ENCODE measurements at places on chromosomes 11 and 22. TPM values are rescaled to one million over a fixed set of nuclear protein-coding genes. Genes with fewer than 3 reads are reported as not detected.
A peak's percentile ranks its signal among the peaks of the same experiment; 100 is the strongest.

LDHAL6A gene
- not detected for total RNA-seq

NAV2 gene
- total RNA-seq, result 10.5 TPM

DNA sequence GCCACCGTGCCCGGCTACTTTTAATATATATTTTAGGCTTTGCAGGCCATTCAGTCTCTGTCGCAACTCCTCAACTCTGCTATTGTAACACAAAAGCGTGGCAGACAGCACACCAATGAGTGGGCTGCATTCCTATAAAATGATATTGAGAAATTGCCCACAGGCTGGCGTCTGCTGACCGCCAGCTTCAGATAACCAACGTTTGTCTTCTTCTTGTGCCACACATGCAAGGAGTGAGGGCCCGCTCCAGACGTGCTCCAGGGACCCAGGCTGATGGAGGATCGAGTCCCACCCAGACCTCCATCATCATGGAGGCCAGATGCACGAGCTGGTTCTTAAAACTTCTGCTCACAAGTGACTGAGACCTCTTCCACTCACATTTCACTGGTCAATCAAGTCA is 35.4 kb upstream of the LINC01488 start:
- DNase-seq, result no peak

DNA sequence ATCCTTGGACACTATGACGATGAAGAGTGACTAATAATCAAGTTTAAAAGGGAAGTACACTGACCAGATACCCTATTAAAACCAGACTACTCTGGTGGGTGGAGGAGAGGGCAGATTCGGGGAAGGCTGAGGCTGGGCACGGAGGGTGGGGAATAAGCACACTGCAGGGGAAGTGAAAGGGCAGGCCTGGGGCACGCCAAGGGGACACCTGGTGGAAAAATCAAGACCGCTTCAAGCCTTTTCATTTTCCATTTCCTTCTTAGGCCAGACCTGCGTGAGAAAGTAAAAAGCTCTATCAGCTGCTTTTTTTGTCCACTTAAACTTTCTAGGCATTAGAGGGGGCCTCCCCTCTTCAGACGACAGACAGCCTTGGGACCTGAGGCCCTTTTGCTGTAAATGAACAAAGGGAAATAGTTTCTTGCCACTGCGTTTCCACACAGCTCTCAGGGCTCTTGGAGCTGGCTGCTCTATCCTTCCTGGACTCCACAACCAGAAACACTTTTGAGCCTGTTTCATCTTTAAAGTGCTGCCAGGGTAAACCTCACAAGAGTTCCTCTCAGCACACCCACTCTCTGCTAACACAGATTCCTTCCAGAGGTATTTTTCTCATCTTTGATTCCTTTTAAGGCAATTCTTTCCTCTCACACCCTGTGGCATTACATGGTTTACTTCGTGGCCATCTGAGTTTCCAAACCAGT is 25.0 kb upstream of the SERPIND1 start:
- no peak for DNase-seq

DNA sequence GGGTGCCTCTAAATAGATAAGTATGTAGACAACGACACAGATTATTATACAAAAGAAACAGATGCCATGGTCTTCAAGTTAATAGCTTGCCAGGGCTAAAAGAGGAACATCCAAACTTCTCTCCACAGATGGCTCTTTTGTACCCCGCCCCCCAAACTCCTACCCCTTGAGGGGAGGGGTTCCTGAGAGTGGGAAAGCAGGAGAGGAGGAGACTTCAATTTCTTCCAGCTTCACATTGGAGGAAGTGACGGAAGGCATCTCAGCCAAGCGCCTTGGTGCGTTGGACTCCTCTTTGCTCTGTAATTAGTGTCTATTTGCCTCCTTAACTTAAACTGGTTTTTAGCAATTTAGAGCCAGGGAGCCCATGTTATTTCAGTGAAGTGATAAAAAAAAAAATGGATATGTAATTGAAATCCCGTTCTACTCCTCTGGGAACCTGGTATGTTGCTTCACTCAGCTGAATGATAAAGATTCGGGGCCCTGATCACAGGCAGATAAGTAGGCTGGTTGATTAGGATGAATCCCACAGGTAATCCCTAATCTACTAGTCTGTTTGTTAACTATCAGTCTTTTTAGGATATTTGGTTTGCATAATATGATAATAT is 580.9 kb upstream of the CADM1 start:
- no peak for DNase-seq

DNA sequence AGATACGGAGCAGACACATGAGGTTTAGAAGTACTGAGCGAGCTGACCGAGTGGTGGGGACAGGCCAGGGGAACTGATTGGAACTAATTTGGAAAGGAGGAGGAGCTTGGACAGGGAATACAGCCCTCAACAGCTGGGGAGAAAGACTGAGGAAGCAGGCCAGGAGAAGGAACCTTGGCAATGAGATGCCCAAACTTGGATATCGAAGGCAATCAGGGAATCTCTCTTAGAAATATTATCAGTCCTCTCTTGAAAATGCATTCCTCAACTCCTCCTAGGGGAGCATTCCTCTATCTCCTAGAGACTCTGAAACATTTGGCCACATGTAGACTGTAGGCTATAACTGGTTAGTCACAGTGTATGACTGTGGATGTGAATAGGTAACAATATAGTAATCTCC is 284.6 kb downstream of the GUCY1A2 start:
- DNase-seq, result peak; percentile 15

CNIH2 gene
- not detected for total RNA-seq

GRCh38 chr11:102322560-102322959 is 5.3 kb downstream of the BIRC3 start:
- no peak for DNase-seq

PKNOX2 gene
- 5.8 TPM for total RNA-seq

- DNase-seq, result no peak
These were observed 33.7 kb upstream of the MPPED1 start for GRCh38 chr22:43377896-43378704.

TRPM5 gene
- not detected for total RNA-seq

GLYAT gene
- 0.22 TPM for total RNA-seq

DNA sequence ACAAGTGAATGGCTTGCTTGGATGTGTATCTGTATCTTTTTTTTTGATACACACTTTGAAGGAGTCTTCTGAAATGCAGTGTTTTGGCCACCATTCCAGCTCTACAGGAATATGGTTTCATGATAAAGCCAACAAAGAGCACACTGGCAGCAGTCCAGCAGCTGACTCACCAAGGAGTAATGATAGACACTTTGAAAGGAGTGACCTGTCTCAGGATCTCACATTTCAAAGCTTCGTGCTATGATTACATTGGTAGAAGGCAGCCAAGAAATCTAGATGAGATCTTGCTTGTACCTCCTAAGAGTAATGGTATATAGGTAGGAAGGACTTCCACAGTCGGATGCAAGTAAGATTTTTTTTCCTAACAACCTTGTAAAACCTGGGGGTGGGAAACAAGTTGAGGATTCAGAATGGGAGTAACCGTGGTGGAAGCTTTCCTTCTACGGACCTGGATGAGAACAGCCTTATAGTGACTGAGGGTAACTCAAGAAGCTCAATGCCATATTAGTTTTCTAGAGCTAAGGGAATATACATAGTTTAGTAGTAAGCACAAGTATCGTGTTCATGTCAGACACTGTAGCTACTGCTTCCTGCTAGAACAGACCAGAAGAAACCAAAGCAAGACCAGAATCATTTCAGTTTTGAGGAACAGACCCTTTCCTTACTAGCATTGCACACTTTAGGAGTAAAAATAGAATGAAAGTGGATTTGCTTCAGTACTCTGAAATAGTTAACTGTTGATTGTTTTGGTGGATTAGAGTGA is 25.0 kb downstream of the MTMR3 start:
- DNase-seq, result peak; percentile 85

DNA sequence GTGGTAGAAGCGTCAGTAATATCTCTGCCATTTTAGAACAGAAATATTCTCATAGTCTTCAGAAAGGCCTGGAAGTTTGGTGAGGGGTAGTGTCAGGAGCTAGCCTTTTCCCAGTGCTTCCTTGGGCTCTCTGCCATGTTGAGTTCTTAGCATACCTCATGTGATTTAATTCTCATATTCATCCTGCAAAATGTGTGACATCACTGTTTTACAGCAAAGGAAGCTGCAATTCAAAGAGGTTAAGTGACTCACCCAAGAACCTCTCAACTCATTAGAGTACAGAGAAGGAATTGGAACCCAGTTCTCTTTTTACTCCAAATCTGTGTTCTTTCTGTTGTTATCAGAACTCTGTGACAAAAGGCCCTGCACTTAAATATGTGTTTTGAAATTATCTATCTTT is 72.1 kb downstream of the RNF169 start:
- no peak for DNase-seq

MYOD1 gene
- not detected for total RNA-seq

DNA sequence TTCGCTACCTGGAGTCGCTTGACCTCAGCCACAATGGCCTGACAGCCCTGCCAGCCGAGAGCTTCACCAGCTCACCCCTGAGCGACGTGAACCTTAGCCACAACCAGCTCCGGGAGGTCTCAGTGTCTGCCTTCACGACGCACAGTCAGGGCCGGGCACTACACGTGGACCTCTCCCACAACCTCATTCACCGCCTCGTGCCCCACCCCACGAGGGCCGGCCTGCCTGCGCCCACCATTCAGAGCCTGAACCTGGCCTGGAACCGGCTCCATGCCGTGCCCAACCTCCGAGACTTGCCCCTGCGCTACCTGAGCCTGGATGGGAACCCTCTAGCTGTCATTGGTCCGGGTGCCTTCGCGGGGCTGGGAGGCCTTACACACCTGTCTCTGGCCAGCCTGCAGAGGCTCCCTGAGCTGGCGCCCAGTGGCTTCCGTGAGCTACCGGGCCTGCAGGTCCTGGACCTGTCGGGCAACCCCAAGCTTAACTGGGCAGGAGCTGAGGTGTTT is 12.8 kb downstream of the TSKU start:
- no peak for DNase-seq

CCDC86 gene
- 8.4 TPM for total RNA-seq

CARNS1 gene
- total RNA-seq, result 15.0 TPM

TIGD3 gene
- 1.0 TPM for total RNA-seq

SPINDOC gene
- total RNA-seq, result 11.3 TPM

DNA sequence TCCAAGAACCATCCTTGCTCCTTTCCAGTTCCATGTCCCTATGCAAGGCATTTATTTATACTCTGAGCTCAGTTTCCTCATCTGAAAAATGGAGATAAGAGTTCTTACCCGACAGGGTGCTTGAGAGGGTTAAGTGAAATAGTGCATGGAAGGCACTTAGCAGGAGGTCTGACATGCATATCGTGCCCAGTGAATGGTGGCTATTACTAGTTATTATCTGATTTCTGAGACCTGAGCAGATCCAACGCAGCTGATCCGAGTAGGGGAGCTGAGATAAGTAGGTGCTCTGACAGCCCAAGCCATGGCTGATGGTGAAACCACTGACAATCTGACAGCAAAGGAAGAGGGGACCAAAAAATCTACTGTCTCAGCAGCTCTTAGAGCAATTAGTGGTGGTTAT is 24.9 kb downstream of the NAV2 start:
- no peak for DNase-seq

- no peak for DNase-seq
These were observed 19.7 kb downstream of the RAB30 start for GRCh38 chr11:83051760-83052671.

TLCD5 gene
- total RNA-seq, result 7.3 TPM

DNA sequence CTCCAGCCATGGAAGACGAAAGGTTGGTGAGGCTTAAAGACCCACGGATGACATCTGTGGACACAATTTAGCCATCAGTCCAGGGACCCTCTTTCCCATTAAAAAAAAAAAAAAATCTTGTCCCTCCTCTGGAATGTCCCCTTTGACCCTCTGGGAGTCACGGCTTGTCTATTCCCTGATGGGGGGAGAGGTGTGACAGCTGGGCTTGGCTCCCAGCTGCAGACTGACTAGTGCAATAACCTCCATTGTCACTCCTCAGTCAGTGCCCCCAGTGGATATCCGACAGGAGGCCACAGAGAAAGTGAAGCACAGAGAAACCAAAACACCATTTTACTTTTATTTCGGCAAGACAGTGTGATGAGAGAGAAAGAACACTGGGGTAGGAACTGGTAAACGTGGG is 2.7 kb upstream of the VSIG2 start:
- no peak for DNase-seq

DNA sequence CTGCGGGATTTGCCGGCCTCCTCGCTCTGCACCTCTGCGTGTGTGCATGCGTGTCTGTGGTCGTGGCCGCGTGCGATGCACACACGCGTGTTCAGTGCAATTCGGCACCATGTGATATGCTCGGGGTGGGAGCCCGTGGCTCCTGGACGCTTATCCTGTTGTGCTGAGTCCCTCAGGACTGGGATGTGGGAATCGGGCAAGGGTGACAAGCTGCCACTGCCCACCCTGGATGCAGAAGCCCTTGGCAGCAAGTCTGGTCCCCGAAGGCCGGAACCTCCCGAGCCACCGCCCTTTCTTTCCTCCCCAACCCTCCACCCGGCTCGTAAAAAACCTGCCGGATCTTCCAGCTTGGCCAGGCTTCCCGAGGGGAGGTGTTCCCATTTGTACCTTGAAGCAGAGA is 128.2 kb downstream of the PHF21B start:
- no peak for DNase-seq

GRCh38 chr22:30680991-30681770 is 13.5 kb upstream of the OSBP2 start:
- no peak for DNase-seq

DNA sequence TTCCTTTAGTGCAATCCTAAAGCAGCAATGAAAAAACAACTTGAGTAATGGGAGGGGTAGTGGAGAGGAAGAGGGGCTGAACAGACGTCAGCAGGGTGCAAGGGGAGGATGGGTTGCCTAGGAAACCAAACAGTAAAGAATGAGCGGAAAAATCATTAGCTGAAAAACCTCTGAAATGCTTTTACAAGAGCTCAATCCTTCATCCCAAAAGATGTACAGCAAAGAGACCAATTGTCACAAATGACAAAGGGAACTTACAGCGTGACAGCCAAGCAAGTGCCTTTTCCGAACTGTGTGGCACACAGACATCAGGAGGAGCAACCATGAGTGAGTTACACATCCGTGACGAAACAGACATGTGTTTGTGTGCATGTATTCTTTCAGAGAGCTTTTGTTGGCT is 104.6 kb downstream of the SIK3 start:
- no peak for DNase-seq

- no peak for DNase-seq
These were observed 4.7 kb downstream of the FOSL1 start for GRCh38 chr11:65895482-65895981.

- DNase-seq, result no peak
These were observed 61.1 kb downstream of the CACNA1I start for GRCh38 chr22:39631381-39632286.

KCNE3 gene
- 2.6 TPM for total RNA-seq

NAALADL1 gene
- total RNA-seq, result 3.1 TPM

BATF2 gene
- 2.0 TPM for total RNA-seq

BLID gene
- total RNA-seq, result 0.35 TPM

GRCh38 chr11:89182773-89183518 is 5.3 kb downstream of the TYR start:
- DNase-seq, result no peak

DNA sequence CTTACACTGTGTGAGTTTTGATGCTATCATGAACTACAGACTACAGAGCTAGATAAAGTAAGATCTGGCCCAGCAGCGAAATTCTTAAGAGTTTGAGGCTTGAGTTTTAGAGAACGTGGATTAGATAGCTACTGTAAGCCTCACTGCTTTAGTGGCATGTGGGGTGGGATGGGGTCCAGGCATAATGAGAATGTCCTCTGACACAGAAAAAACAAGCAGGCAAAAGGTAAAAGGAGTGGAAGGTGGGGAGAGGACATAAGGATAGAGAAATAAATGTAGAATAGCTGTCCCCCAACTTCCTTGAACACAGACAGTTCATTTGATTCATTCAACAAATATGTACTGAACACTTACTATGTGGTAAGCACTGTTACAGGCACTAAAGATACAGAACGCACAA is 324.5 kb upstream of the PITPNB start:
- no peak for DNase-seq

GRCh38 chr11:96322775-96323641 is 20.0 kb downstream of the MAML2 start:
- DNase-seq, result no peak

- DNase-seq, result no peak
These were observed 10.6 kb downstream of the JHY start for GRCh38 chr11:122893131-122893530.

Data from Right ventricle myocardium superior (tissue), 1 donor.